ENCODE measurements at places on chromosomes 5 and 9.

DNA sequence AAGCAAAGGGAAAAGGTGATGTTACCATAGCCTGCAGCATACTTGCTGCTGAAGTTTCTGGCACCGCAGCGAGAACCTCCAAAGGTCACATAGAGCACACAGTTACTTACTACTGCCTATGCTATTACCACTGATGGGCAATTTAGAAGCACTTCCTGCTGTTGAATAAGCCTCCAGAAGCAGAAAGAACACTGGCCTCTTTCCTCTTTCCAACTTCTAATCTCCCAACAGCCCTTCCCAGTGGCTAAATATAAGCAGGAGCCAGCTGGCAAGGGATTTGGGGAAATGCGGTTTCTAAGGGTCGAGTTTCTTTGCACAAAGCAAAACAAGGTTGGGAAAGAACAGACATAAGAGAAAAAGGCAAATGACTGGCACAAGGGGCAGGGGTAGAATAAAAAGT lies 669.2 kb upstream of the ACO1 start:
- no peak for DNase-seq

DNA sequence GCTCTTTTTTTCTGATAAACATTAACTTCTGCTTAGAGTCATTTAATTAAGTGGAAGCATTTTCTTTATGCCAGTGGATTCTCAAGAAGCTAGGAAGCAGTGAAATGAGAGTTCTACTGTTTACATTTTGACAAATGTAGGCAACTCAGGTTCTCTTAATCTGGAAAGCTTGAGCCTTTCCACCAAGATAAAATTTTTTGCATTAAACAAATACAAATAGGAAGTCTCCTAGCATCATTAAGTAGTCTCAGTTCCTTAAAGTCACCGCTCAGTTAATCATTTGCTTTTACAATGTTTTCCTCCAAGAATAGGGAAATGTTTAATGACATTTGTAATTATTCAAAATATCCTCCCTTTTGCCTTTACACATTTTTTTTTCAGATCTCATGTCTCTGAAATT lies 290.4 kb upstream of the PDE4D start:
- DNase-seq = no peak

GRCh38 chr5:131706281-131706680 lies 71.3 kb upstream of the RAPGEF6 start:
- DNase-seq = no peak

GRCh38 chr5:92886751-92887150 lies 694.3 kb downstream of the NR2F1-AS1 start:
- DNase-seq = no peak

- DNase-seq = no peak
Observed at GRCh38 chr9:122309861-122310260, 45.2 kb downstream of the MRRF start.

DNA sequence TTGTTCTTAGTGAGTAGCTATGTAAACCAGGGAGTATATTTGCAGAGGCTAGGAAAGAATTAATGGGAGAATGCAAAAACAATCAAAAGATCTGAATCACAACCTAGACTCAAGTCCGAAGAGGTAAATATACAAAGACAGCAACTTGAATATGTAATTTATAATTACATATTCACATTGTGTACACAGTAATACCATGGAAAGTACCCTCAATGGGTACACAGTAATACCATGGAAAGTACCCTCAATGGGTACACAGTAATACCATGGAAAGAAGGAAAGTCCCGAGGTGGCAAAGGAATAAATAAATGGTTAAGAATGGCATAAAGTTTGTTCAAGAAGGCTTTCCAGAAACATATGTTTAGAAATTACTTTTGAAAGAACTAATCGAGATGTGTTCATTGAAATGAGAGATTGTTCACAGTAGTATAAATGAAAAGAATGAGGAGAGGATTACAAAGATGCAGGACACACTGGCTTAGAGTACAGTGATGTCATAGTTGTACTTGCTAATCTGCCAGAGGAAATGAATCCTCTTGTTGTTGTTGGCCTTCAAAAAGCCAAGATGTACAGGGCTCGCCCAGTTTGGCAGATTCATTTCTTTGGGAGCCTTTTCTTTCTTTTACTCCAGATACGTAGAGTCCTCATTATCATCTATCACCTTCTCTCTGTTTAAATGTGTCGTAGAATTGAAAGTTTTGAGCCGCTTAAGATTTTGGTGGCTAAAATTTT lies 116.0 kb downstream of the UNC13B start:
- no peak for DNase-seq

- no peak for DNase-seq
Observed at GRCh38 chr5:29811914-29812679, 1381.4 kb upstream of the CDH6 start.

DNA sequence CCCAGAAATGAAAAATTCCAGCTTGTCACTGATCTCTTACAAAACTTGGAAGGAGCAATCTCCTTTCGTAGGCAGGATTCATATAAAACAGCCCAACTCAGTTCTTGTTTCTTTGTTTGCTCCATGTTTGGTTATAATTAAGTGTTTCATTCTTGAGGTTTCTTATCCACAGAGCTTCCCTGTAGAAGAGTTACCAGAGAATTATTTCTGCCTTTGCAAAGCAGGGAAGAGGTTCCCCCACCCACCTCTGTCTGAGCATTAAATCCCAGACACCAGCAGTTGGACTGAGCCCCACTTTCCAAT lies 34.1 kb upstream of the RAI14 start:
- DNase-seq = no peak

DNA sequence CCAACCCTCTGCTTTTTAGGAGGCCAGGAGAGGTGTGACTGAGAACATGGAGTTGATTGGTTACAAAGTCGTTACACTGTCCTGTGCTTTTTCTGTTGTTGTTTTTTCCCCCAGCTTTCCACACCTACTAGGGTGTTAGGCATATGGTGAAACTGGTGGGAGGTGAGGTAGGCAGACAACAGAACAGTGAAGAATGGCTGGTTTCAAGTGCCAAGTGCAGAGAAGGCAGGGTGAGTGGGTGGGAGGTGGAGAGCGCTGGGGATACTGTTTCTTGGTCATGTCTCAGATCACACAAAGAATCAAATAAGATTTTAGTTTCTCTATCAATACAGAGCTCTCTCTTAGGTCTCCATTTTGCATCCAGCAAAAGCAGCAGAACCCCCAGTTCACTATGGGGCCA lies 2.2 kb upstream of the SPTAN1 start:
- DNase-seq = no peak

GRCh38 chr9:102237094-102237493 lies 498.6 kb upstream of the GRIN3A start:
- no peak for DNase-seq

- no peak for DNase-seq
Observed at GRCh38 chr5:54720341-54720740, 202.8 kb downstream of the SNX18 start.

GRCh38 chr5:68406767-68407241 lies 191.2 kb downstream of the PIK3R1 start:
- no peak for DNase-seq

DNA sequence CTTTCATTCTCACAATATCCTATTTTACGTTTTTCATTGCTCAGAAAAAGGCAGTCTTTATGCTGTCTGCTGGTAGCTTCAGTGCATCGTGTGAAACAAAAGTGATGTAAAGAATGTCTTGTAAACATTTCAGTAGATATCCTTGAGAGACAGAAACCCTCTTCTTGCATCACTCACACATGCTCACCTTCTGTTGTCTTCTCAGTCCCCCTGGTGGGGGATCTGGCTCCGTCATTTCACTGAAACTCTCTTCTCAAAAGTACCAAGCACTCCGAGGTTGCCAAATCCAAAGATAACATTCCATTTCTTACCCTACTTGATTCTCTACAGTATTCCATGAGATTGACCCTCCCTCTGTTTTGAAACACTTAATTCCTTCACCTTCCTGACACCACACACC lies 46.1 kb upstream of the PCA3 start:
- DNase-seq = no peak
